ENCODE measurements at places on chromosomes 5 and 9.
A peak's percentile ranks its signal among the peaks of the same experiment; 100 is the strongest.

DNA sequence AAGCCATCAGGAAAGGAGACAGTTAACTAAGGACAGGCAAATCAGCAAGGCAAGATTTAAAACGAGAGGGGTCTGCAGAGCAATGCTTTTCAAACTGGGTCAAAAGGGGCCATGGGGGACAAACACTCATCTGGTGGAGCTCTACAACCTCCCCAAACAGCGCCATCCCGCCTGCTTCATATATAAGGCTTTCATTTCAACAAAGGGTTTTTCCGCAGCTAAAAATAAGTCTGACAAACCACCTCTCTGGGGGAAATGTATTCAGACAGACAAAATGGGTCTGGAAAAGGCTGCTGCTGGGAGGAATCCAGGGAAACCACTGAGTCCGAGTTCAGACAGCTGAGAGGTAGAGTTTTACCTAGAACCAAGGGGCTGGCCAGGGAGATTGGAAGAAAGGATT lies 8.3 kb upstream of the SEPTIN8 start:
- no peaks in the 10 kb centered on the region for H3K4me1 ChIP-seq
- H3K36me3 ChIP-seq: no peaks in the 10 kb centered on the region
- no peaks in the 10 kb centered on the region for H3K27me3 ChIP-seq
- no peak overlapping the region for H3K4me3 ChIP-seq
- no peak for DNase-seq

GRCh38 chr9:35103660-35104191 lies 795 bp upstream of the STOML2 start:
- H3K4me1 ChIP-seq: peaks cover 10% of the 10 kb centered on the region
- peak overlapping the region; percentile 80 for H3K4me3 ChIP-seq
- peak overlapping the region; percentile 97 for H3K27ac ChIP-seq
- no peaks in the 10 kb centered on the region for H3K36me3 ChIP-seq
- no peak for DNase-seq

GRCh38 chr5:1950708-1951103 lies 68.0 kb upstream of the IRX4 start:
- DNase-seq: no peak
- H3K36me3 ChIP-seq: no peaks in the 10 kb centered on the region
- H3K27ac ChIP-seq: no peak overlapping the region
- H3K4me1 ChIP-seq: no peaks in the 10 kb centered on the region
- no peaks in the 10 kb centered on the region for H3K27me3 ChIP-seq

DNA sequence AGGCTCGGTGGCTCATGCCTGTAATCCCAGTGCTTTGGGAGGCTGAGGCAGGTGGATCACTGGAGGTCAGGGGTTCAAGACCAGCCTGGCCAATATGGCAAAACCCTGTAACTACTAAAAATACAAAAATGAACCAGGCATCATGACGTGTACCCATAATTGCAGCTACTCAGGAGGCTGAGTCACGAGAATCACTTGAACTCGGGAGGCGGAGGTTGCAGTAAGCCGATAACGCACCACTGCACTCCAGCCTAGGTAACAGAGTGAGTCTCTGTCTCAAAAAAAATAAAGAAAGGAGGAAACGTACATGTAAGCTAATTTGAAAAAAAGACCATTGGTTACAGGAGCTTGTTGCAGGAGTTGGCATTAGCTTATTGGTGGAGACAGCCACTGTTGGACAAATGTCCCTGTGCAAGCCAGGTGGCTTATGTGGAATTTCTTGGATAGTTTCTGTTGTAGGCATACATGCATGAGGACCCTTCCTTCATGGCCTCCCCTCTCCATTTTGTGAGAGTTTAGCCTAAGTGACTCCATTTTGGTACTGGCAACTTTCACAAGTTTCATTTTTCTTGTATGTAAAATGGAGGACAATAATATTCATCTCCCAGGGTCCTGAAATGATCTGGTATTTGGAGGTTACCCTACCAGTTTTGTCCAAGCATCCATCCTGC lies 16.8 kb upstream of the RAB14 start:
- H3K27me3 ChIP-seq: no peaks in the 10 kb centered on the region
- DNase-seq: no peak
- no peak overlapping the region for H3K27ac ChIP-seq
- no peak overlapping the region for H3K4me3 ChIP-seq
- no peaks in the 10 kb centered on the region for H3K36me3 ChIP-seq

DNA sequence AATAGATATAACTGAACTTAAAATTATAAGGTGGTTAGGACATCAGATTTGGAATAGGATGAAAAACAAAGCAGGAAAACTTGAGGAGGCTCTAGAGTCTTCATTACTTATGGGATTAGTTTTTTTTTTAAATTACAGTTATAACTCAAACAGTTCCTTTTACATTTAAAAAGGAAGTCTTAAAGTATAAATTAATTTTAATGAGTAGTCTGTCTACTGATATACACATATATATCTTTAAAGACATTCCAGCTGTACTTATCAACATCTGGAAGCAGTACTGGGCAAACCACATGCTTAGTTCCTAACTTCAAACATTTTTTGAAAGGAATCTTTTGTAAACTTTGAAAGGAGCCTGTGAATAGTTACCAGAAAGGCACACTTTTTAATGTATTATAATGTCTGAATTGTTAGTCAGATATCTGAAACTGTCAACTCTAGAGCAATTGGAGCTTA lies 6.0 kb downstream of the ACTBL2 start:
- no peaks in the 10 kb centered on the region for H3K4me1 ChIP-seq
- no peak overlapping the region for H3K4me3 ChIP-seq
- H3K27ac ChIP-seq: no peak overlapping the region
- DNase-seq: no peak

- peaks cover 28% of the 10 kb centered on the region for H3K4me1 ChIP-seq
- H3K27ac ChIP-seq: peak overlapping the region; percentile 80
- no peak overlapping the region for H3K4me3 ChIP-seq
- H3K36me3 ChIP-seq: no peaks in the 10 kb centered on the region
- DNase-seq: peak; percentile 80
Observed at GRCh38 chr9:137237759-137238726, 3.0 kb upstream of the TUBB4B start.

- peaks cover 8% of the 10 kb centered on the region for H3K4me1 ChIP-seq
- H3K27me3 ChIP-seq: no peaks in the 10 kb centered on the region
- H3K36me3 ChIP-seq: no peaks in the 10 kb centered on the region
- DNase-seq: peak; percentile 87
- peak overlapping the region; percentile 64 for H3K4me3 ChIP-seq
Observed at GRCh38 chr9:129383019-129383560, 205.0 kb upstream of the IER5L start.

DNA sequence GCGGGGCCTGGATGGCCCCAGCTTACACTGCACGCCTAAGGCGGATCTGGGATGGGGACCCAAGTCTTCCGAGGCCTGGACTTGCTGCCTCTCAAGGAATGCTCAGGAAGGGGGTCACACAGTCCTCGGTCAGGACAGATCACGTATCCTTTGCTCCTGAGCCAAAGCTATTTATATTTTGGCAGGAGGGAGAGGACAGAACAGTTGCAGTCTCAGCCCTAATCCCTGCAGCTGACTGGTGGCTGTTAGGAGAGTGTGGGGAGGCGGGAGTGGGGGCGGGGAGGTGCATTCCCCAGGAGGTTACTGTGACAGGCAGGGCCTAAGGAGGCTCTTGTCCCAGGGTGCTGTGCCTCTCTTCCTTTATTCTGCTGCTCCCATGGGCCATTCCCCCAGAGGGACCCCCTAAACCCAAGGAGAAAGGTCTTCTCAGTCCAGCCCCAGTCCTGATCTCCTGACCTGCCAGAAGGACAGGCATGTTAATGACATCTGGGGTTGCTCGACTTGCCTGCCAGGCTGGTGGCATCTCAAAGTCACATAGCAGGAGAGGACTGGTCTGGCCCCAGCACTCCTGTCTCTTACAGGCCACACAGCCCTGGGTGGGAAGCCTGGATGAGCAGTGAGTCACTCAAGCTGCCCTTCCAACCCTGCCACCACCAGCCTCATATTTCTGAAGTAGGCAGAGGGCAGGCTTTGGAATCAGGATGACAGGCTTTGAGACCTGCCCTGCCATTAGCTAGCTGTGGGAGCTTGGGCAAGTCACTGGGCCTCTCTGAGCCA lies 51.9 kb downstream of the COL27A1 start:
- no peaks in the 10 kb centered on the region for H3K36me3 ChIP-seq
- DNase-seq: no peak
- peak overlapping the region; percentile 37 for H3K27ac ChIP-seq
- H3K4me3 ChIP-seq: no peak overlapping the region

GRCh38 chr9:128702445-128702948 lies at the start of gene PKN3:
TSS of gene PKN3 (plus strand) at chr9:128702503. CDS start at chr9:128702916, 413 bp downstream.
- H3K27ac ChIP-seq: peak within 1 kb of the TSS; percentile 91
- peak; percentile 88 for DNase-seq
- no peaks in the 10 kb centered on the region for H3K4me1 ChIP-seq
- peak within 1 kb of the TSS; percentile 80 for H3K4me3 ChIP-seq
